ENCODE measurements at places on chromosomes 4 and X. TPM values are rescaled to one million over a fixed set of nuclear protein-coding genes. Genes with fewer than 3 reads are reported as not detected.

The TBX22 gene
- not detected for total RNA-seq

The TCP11X2 gene
- not detected for total RNA-seq

The IL21 gene
- not detected for total RNA-seq

DNA sequence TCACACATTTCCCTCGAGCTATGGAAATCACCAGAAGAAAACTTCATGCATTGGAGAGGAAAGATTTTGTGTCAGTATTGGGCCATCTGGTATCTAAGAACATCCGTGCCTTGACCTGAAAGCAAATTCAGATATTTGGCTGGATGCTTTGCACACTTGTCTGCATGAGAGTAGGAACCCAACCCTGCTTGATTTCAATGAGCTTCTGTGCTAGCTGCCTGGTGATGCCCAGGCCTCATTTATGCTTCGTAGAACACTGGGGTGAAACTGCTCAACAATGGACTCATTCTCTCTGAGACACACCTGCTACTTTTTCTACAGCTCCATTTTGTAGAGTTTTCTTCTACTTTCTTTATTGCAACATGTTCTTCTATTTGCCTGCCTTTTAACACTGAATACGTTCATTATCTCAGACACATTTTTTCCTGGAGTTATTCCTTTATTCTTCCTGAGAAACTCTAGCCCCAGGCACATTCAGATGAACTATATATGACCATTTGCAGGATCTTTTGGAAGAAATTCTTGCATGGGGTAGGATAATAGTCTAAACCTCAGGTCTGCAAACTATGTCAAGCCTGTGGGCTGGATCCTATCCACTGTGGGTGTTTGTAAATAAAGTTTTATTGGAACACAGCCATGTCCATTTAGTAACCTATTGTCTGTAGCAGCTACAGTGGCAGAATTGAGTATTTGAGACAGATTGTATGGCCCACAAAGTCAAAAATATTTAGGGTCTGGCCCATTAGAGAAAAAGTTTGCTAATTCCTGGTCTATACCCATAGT lies 83.8 kb upstream of the CLCN4 start:
- DNase-seq, result no peak

- no peak for DNase-seq
These were observed 218.1 kb downstream of the ANTXR2 start for GRCh38 chr4:79854856-79855502.

- DNase-seq, result no peak
These were observed 17.5 kb downstream of the PALLD start for GRCh38 chr4:168514249-168514852.

The SLITRK2 gene
- 0.07 TPM for total RNA-seq

GRCh38 chr4:117400039-117400835 lies 314.9 kb upstream of the TRAM1L1 start:
- DNase-seq, result no peak

- DNase-seq, result no peak
These were observed 10.2 kb upstream of the MSANTD1 start for GRCh38 chr4:3238721-3239120.

DNA sequence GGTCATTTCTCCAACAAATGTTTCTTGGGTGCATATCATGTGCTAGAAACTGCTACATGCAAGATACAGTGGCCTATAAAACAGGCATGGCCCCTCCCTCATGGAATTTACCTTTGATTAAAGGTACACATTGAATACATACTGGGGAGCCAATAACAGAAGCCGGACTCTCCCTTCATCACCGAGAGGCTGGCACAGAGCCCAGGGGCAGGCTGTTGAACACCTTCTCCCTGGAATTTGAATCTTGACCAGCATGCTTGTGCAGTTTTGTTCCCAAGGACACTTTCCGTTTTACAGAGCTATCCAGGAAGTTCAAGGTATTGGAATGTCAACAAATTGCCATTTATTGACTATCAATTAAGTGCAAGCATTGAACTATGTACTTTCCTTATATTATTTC lies 33.2 kb downstream of the PPARGC1A start:
- peak; percentile 62 for DNase-seq

GRCh38 chr4:168143601-168144000 lies 51.3 kb downstream of the ANXA10 start:
- no peak for DNase-seq

GRCh38 chr4:185119927-185120630 lies 23.0 kb upstream of the SLC25A4 start:
- DNase-seq, result no peak

- DNase-seq, result no peak
These were observed 6.4 kb upstream of the ANTXR2 start for GRCh38 chr4:80079255-80079923.

The DDIT4L gene
- total RNA-seq, result 14.4 TPM

The FANCB gene
- total RNA-seq, result 0.64 TPM

GRCh38 chrX:70656304-70656703 lies 211.7 kb downstream of the DLG3 start:
- no peak for DNase-seq

DNA sequence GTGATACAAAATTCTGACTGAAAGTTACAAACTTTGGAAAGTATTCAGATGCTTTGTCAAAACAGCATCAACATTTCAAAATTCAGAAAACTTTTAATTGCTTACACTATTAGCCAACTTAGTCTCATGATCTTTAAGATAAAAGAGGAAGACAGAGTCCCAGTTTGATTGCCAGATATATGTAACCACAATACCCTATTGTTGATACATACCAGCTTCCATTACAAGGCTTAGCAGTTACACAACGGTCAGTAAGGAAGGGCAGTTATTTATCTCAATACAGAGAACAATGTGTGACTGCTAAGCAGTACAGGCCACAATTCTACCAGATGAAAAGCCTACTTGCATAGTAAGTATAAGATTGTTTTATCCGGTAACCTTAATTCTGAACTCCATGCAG lies 138.4 kb downstream of the SPANXN3 start:
- no peak for DNase-seq

- DNase-seq, result no peak
These were observed 67.3 kb downstream of the SHISA3 start for GRCh38 chr4:42464550-42465094.

DNA sequence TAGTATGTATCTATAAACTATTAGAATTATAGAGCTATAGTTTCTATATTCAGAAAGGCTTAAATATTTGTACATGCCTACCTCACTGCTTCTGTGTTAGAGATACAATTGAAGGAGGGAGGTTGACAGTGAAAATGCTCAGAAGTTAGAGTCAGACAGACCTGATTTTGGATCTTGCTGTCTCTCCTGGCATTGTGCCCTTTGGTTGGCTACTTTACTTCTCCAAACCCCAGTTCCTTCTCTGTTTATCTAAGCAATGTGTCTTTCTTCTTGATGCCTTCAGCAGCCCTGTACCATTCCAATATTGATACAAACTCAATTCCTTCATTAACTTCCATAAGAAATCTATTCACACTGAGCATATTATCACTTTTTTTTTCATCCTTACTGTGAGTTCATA lies 28.7 kb downstream of the CCNG2 start:
- DNase-seq, result no peak

DNA sequence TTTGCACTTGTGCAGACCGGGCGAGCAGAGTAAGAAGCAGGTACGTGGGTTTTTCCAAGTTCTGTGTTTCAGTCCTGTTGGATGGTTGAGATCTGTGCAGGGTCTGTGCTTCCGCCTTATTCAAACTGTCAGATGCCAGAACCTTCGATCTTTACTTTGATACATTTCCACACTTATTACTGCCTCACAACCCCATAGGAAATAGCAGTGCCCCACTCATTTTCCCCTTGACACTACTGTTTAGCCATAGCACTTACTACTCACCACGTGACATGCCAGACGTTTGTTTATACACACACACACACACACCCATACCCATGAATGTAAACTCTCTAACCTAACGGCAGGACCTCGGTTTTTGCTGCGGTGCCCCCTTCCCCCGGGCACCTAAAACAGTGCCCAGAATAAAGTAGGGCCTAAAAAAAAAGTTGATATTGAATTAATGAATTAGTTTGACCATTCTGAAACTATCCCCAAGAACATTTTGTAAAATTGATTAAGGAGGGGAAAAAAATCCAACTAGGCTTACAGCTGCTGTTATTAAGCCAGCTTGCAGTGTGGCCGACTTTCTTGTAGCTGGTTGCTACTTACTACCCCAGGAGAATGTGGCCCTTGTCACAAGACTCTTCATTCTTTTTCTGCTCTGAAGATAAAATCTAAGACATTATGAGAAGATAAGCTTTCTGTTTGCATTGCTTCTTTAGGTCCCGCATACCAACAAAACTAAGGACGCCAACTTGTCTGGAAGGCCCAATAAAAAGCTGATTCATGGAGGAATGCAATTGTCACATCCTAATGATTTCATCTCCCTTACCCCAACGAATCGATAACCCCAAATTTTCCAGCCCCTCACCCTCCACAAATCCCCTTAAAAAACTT lies 704 bp upstream of the SEPSECS start:
- DNase-seq, result no peak

GRCh38 chrX:16300831-16301230 lies 133.6 kb downstream of the MAGEB17 start:
- DNase-seq, result no peak

- DNase-seq, result no peak
These were observed 1274.7 kb upstream of the PABPC4L start for GRCh38 chr4:135476272-135476671.

DNA sequence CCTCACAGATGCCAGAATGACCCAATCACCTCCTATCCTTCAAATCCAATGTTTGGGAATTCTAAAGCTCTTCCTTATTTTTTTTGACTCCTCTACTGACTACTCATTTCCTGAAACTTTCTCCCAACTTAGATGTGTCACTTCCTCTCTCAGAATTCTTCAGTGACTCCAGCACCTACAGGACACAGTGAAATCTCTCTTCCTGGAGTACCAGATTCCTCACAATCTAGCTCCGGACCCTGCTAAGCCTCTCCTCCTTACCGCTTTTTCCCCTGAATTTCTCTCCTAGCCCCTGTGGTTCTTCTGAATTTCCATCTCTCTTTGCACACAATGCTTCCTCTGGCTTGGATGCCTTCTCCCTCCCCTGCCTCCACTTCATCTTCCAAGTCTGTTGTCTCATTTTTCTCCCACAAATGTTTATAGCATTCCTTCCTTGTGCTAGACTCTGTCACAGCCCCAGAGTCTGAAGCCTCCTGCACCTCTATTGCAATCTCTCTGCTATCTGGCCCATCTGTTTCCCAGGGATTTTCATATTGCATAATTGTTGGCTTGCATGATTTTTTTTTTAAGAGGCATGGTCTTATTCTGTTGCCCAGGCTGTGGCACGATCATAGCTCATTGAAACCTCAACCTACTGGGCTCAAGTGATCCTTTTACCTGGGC lies 80.1 kb downstream of the ANAPC4 start:
- no peak for DNase-seq

The SPATA18 gene
- 11.8 TPM for total RNA-seq

The CPXCR1 gene
- total RNA-seq, result not detected

GRCh38 chrX:100340491-100341141 lies 69.5 kb downstream of the PCDH19 start:
- no peak for DNase-seq

DNA sequence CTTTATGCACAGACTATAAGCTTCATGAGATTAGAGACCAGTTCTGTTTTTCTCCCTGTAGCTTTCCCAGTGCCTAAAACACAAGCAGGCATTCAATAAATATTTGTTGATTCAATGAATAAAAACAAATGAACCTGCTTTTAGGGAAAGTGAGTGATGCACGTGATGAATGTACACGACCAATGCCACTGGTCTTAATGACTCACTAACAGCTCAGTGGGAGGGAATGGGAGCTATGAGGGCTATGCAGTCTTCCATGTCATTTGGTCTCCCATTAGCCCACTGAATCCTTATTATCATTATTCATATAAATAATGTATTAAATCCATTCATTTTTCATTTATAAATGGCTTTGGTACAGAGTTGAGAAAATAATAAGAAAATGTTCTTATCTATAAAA lies 247.4 kb downstream of the FBXO8 start:
- no peak for DNase-seq

The MAPK10 gene
- total RNA-seq, result 46.1 TPM

The F8A1 gene
- total RNA-seq, result 7.6 TPM

The IL9R gene
- not detected for total RNA-seq

The S100P gene
- total RNA-seq, result not detected

The GAGE2A gene
- total RNA-seq, result 0.57 TPM

GRCh38 chr4:22090661-22091351 lies 142.2 kb upstream of the KCNIP4 start:
- DNase-seq, result no peak

DNA sequence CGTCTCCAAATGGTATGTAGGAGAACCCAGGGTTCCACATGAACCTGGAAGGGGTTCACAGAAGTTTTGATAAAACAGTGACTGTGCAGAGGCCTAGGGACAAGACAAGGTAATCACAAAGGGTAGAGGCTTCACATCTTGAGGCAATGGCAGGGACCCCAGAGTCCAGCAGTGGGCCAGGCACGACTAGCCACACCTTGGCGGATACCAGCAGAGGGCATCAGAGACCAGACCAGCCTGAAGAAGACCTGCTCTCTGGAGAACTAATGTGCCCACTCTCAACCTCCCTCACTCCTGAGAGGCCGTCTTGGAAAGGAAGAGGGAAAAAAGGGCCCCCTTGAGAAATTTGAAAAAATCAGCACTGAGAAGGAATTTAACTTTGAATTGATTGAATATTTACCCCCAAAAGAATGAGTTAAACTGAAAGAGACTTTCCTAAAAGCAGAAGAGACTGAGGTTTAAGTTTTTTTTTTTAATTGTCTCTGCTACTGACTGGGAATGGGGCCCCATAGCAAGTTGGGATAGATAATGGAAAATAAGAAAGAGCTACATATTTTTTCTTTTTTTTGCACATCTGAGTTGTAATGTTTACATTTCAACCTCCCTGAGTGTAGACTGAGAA lies 243.8 kb upstream of the JADE1 start:
- DNase-seq, result peak; percentile 63

DNA sequence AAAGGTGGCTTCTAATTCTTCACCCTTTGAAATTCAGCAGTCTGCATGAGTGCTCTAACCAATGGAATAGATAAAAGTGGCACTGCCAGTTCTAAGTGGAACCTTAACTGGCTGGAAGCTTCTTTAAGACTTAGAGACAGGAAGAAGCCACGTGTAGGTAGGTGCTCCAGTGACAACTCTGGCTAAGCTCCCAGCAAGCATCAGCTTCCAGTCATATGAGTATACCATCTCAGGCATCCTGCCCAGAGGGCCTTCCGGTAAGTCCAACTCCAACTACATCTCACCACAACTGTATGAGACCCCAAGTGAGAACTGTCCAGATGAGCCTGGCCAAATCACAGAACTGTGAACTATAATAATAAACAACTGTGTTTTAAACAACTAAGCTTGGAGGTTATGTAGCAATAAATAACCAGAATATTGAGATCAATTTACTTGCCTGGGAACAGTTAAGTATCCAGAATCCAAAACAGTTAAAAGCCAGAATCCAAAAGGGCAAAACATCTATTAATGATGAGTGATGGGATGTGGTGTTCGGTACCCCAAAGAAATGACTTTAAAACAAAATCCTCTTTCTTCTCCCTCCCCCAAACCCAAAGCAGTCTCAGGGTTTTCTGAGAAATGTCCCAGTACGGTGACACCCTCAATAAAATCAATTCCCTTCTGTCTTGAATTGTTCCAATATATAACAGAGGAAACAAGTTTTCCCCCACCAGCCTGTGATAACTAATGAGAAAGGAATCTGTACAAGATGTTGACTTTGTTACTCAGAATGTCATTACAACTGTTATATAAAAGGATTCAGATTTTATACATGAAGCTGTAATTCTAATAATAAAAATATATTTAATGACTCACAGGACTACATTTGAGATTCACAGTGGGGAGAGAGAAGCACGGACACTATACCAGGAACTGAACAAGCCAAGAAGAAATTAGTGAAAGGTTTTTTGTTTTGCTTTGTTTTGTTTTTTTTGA lies 4.2 kb downstream of the TSPAN5 start:
- DNase-seq, result no peak

- no peak for DNase-seq
These were observed 36.1 kb downstream of the HDAC8 start for GRCh38 chrX:72536542-72536941.

- DNase-seq, result no peak
These were observed 29.9 kb upstream of the RTL8A start for GRCh38 chrX:135081693-135082404.
